Hematopoietic multipotent progenitor cell treated with erythropoietin and hydrocortisone succinate and interleukin-3 and kit ligand, for 6 days (in vitro differentiated cells): ENCODE measurements at places on chromosomes 6 and 20.

GRCh38 chr20:46252352-46253091 lies 55.8 kb downstream of the CDH22 start:
- DNase-seq = no peak

DNA sequence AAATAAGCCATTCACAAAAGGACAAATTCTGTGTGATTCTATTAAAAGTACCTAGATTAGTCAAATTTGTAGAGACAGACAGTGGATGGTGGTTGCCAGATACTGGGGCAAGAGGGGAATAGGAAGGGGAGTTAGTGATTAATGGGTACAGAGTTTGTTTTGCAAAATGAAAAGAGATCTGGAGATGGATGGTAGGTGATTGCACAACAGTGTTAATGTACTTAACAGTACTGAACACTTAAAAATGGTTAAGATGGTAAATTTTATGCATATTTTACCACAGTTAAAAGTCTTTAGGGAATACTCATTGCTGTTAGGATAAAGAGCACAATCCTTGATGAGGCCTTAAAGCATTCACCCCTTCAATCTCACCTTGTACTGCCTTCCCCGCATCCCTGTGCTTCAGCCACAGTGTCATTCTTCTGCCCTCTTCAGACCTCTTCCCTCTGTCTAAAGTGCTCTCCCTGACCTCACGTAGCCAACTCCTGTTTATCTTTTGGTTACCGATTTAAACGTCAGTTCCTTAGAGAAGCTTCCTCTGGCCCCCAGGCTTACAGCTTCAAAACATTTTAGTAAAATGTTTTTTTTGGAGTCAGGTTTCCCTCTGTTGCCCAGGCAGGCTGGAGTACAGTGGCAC lies 11.8 kb downstream of the PSMF1 start:
- DNase-seq = no peak

DNA sequence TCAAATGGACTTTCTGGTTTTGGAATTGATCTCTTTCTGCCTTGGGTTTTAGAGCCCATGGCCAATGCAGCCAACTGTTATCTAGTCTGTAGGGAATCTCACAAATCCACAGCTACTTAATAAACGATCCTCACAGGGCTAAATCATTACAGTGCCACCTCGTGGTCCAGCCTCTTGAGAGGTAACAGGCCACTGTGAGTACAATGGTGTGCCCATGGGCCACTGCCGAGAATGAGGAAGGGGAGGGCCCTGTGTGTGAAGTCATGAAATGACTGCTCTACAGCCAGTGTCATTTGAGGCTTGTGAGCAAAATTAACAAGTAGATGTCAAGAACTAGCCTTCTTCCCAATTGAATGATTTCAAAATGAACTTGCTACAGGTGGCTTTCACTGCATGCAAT lies 54.3 kb upstream of the GMPR start:
- peak; percentile 71 for DNase-seq

- no peak for DNase-seq
These were observed 56.8 kb upstream of the HINT3 start for GRCh38 chr6:125899726-125900182.

- DNase-seq = no peak
These were observed 44.9 kb downstream of the IRF4 start for GRCh38 chr6:436308-437036.

GRCh38 chr20:16759181-16759563 lies 11.0 kb downstream of the OTOR start:
- no peak for DNase-seq

DNA sequence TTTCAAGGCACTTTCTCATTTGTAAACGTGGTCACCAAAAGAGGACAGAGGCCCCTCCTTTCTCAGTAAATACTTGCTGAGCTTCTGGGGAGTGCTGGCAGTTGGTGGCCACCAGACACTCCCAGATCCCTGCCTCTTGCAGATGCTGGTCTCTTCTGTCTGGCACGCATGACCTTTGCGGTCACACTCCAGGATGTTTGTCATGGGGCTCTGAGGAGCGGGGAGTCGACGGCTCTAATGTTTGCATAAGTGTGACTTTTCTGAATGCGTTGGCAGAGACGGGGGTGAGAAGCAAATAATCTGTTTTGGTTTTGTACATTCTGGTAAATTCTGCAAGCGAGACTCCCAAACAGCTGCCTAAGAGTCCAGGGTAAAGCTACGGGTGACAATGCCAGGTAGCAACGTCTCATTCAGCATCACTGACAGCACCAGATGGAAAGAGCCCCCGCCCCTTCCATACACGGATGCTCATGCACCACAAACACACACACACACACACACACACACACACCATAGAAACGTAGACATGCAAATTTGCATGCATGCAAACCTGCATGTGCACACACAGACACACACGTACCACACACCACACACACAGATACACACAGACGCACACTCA lies 101.1 kb downstream of the YTHDF1 start:
- no peak for DNase-seq

GRCh38 chr20:4401601-4402000 lies 320.1 kb upstream of the PRND start:
- DNase-seq = no peak

- no peak for DNase-seq
These were observed 143.1 kb upstream of the INSM1 start for GRCh38 chr20:20224806-20225205.

DNA sequence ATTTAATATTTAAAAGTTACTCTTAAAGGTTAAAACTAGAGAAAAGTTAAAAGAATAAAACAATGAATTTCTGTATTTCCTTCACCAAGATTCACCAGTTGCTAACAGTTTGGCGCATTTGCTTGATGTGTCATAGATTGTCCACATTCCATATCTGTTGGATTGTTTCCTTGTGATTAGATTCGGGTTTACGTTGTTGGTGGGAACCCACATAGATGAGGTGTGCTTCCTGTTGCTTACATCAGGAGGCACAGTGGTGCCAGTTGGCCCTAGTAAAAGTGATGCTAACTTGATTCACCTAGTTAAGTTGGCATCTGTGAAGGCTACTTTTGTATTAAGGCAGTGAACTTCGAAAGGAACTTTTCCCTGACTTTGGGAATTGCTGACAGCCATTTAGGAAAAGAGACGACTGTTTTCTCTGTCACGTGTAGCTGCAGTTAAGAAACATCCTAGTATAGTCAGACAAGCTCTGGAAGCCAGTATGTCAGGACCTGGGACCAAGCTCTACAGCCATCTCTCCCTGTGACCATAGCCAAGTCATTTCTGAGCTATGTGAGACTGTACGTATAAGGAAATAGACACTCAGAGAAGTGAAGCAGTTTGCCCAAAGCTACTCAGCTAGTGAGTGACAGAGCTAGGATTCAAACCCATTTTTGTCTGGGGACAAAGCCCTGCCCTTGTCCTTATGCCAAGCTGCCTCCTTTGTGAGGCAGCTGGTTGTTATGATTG lies 49.0 kb downstream of the PPARD start:
- no peak for DNase-seq

GRCh38 chr6:82169138-82169876 lies 78.2 kb downstream of the IBTK start:
- DNase-seq = no peak

- no peak for DNase-seq
These were observed 221.0 kb downstream of the NFATC2 start for GRCh38 chr20:51321343-51322163.

GRCh38 chr6:168559574-168560098 lies 118.7 kb downstream of the SMOC2 start:
- no peak for DNase-seq
